CD4-positive, alpha-beta T cell treated with Interleukin-15 for 4 hours (primary cell): ENCODE measurements at places on chromosomes 13 and 19.

DNA sequence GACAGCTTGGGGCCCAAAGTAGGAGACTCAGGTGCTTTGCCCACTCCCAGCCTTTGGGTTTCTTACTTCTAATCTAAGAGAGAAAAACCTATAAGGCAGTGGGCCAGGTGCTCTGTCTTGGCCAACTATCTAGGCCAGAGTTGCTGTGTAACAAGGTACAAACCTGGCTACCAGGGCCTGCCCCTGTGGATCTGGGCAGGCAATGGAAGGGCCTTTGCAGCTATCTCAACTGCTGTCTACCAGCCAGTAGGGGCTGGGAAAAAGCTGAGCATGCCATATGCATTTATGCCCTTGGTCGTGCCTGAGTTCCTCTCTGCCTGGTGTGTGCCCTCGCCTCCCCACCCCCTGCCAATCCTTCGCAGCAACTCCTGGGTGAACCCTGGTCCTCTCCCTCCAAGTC lies 16.7 kb upstream of the SERPINE3 start:
- no peak for DNase-seq

DNA sequence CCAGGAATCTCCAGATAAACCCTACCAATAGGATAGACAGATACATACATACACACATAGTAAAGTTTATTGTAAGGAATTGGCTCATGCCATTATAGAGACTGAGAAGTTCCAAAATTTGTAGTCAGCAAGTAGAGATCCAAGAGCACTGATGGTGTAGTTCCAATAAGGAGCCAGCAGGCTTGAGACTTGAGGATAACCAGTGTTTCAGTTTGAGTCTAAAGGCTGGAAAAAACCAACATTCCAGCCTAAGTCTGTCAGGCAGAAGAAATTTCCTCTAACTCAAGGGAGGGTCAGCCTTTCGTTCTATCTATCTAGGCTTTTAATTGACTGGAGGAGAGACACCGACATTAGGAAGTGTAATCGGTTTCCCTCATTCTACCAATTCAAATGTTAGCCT lies 110.2 kb upstream of the TSHZ3 start:
- no peak for DNase-seq

- no peak for DNase-seq
Observed at GRCh38 chr13:28805193-28805819, 14.8 kb upstream of the MTUS2 start.

- DNase-seq, result no peak
Observed at GRCh38 chr13:76035711-76036110, 399.6 kb downstream of the LMO7 start.

DNA sequence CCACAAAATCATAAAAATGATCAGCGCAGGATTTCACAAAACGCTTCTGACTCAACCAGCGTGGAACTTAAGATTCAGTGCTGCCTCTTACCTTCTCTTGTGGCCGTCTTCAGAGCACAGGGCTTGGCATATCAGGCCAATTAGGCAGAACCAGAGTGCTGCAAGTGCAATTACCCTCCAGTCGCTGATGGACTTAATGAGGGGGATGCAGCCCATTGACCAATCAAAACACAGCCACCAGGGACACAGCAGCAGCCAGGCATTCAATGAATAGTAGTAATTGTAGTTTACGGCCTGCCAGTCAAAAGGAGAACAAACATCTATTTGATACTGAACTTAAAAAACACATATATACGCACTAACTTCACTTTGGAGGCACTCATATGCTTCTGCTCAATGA lies 38.2 kb downstream of the TMTC4 start:
- DNase-seq, result no peak

DNA sequence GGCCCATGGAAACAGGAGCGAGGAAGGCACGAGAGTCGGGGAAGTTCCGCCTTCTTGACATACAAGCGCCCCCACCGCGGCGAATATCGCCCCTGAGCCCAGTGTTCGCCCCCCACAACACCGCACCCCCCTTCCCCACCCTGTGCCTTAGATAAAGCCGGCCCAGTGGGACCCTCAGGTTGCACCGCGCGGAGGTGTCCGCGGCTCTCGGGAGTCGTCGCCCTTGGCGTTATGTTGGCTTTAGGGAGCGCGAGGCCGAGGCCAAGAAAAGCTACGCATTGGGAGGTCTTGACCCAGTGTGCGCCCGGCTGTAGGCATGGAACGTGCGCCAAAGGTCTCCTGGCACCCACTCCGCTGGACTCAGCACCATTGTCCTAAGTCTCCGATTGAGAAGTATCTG lies 603 bp upstream of the ZNF132 start:
- DNase-seq, result no peak
